Stimulated activated CD8-positive, alpha-beta memory T cell treated with anti-CD3 and anti-CD28 coated beads, Interleukin-7, amount 100 ng/mL, for 24 hours (primary cell): ENCODE measurements at places on chromosomes 4 and X.

GRCh38 chrX:131649741-131650140 is 105.9 kb downstream of the OR13H1 start:
- DNase-seq, result no peak

DNA sequence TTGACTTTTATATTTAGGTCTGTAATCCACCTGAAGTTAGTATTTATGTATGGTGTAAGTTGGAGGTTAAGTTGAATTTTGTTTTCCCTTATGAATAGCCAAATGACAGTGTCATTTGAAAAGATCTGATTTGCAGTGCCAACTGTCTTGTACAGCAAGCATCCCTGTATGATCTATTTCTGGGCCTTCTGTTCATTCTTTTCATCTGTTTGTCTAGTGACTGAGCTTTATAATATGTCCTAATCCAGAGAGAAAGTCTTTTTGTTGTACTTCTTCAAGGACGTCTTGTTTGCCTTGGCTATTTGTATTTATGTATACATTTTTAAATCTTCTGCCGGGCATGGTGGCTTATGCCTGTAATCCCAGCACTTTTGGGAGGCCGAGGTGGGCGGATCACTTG is 39.6 kb downstream of the CDKL5 start:
- no peak for DNase-seq

- no peak for DNase-seq
Observed at GRCh38 chrX:79138658-79139241, 5.7 kb upstream of the GPR174 start.

DNA sequence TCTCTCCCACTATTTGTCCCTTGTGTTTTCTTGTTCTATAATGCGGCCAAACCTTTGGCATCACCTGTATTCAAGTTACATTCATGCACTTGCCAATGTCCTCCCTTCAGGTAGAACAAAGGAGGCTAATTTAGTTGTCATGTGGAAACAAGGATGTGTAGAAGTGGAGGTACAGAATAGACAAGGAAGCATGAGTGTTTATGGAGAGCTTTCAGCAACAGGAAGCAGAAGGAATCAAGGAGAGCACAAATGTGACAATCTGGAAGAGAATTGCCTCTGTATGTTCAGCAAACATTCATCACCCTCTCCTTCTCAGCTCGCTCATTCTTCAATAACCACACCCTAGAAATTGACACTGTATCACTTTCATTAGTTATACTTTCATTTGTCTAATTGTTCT is 103.4 kb downstream of the SLC7A11 start:
- no peak for DNase-seq

DNA sequence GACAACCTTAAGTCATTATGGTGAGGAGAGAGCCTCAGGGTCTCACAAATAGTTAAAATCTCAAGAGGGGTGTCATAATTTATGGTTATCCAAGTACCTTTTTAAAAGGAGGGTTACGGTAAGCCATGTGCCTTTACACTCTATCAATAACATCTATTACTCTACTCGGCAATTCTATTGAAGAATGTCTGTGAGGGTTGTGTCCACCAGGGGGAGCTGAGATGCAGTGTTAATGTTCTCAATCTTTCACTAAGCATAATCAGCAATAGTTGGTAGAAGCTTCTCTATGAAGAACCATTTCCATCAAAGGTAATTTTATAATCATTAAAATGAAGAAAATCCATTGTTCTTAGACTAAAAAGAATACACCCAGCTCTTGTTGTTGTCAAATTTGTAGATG is 457.4 kb downstream of the CENPC start:
- DNase-seq, result peak; percentile 4

GRCh38 chrX:63250253-63250868 is 100.8 kb downstream of the SPIN4 start:
- DNase-seq, result no peak

- DNase-seq, result no peak
Observed at GRCh38 chr4:169024762-169025161, 14.7 kb upstream of the CBR4 start.

DNA sequence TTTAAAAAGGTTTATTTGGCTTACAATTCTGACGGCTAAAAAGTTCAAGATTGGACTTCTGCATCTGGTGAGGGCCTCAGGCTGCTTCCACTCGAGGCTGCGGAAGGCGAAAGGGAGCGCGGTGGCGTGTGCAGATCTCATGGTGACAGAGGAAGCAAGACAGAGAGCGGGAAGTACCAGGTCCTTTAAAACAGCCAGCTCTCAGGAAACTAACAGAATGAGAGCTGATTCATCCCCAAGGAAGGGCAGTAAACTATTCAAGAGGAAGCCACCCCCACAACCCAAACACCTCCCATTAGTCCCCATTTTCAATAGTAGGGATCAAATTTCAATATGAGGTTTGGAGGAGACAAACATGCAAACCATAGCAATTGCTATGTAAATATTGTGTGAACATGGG is 2144.2 kb upstream of the AGA start:
- no peak for DNase-seq

GRCh38 chr4:184115399-184115798 is 102.3 kb downstream of the ENPP6 start:
- no peak for DNase-seq
